ENCODE measurements at places on chromosomes 16 and 17.

- no peak for DNase-seq
Observed at GRCh38 chr16:53290520-53290919, 143.8 kb upstream of the RBL2 start.

DNA sequence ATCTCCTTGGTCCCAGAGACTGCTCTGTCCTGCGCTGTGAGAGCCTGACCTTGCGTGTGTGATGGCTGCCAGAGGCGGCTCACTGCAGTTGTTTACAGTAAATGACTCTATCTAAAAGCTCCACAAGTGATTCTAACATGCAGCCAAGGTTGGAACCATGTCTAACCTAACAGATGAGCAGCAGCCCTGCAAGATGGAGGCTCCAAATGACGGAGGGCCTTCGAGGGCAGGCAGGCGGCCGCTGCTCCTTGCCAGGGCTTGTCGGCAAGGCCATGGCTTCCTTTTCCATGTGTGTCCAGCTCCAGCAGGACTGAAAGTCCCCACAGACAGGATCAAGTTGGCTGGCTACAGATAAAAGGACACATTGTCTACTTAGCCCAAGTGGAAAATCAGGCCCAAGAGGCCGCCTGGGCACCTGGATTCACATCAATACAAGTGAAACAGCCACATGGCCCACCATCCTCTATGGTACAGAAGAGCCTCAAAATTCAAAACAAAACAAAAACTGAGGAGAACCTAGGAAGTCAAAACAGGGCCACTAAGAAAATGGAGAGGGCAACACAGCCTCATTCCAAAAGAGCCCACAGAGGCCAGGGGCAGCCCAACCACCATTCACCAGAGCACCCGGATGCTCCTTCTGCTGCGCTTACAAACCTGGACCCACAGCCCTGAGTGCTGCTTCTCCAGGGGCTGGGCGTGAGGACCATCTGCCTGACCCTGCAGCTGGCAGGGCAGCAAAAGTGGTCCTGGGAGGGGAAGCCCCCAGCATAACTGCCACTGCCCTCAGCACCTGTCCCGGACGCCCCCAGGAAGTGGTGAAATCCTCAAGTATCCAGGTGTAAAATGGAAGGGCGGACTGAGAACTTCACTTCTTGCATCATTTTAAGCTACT is 65.0 kb downstream of the AMFR start:
- DNase-seq = no peak

- no peak for DNase-seq
Observed at GRCh38 chr17:73410586-73411312, 98.9 kb upstream of the CDC42EP4 start.

GRCh38 chr16:66549284-66550131 is at the start of gene TK2:
Gene TK2 (minus strand): TSS chr16:66550122. CDS start chr16:66550061, 61 bp downstream.
- DNase-seq = peak; percentile 61

- no peak for DNase-seq
Observed at GRCh38 chr16:88835383-88835782, 21.4 kb downstream of the GALNS start.

- no peak for DNase-seq
Observed at GRCh38 chr16:50881331-50881830, 139.5 kb downstream of the CYLD start.

GRCh38 chr16:16960785-16961184 is 510.0 kb downstream of the XYLT1 start:
- no peak for DNase-seq

DNA sequence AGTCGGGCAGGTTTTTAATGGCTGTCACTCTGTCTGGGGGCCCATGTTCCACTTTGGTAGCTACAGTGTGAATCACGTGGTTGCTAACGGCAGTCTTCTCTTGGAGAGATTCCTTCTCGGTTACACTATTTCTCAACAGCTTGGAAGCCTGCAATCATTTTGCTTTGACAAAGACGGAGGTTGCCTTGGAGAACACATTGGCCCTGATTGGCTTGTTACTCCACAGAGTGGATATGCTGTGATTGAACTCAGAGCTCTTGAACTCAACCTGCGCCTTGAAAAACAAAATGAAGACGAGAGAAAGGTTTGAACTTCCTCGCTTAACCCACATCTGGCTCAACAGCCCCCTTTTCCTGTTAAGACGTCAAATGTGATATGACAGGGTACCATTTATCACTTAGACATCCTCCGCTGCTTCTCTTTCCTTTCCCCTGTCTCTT is 218.9 kb downstream of the MAF start:
- no peak for DNase-seq

DNA sequence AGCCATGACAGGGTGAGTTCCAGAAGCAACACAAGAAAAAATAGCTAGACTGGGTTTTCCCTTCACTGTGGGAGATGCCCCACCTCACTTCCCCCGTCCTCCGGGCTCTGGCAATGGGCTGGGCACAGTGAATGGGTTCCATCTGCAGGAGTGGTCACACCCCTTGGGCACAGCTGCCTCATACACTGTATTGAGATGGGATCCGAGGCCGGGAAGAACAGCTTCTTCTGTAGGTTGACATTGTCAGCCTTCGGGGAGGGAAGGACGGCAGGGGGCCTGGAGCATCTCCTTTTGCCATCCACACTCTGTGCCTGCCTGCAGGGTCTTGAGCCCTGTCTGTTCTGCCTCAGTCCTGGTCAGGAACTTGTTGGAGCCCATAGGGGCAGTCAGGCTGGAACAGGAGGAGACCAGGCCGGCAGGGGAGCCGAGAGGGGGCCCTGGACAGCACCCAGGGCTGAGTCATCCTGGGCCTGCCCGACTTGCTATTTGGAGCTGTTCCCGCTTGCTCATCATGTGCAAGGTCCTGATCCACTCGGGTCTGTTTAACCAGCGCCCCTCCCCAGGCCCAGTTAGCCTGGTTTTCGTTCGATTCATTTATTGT is 286.7 kb downstream of the SEC14L1 start:
- no peak for DNase-seq

GRCh38 chr17:20225162-20226115 is 216.3 kb downstream of the SPECC1 start:
- no peak for DNase-seq

DNA sequence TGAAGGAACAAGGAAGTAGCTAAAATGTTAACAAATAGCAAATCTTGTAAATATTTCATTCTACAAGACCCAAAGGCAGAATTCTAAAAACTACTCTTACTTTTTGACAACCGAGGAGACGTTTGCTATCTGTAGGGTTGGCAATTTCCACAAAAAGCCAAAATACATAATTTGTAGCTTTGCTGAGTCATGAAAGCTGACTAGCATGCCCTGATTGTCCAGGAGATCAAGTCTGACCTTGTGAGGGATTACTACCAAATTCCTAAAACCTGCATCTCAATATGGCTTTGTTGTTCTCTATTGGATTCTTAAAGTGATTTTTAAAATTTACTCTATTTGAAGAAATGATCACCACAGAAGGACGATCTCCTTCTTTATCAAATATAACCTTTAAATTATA is 10.8 kb downstream of the DNAJA2 start:
- DNase-seq = no peak

GRCh38 chr16:49952386-49952785 is 72.6 kb upstream of the CNEP1R1 start:
- DNase-seq = no peak

- DNase-seq = no peak
Observed at GRCh38 chr16:4207229-4207628, 34.7 kb downstream of the SRL start.

GRCh38 chr17:57016764-57017116 is 38.8 kb downstream of the SCPEP1 start:
- DNase-seq = no peak

- DNase-seq = no peak
Observed at GRCh38 chr17:28744972-28745785, 1.4 kb downstream of the TRAF4 start.

GRCh38 chr16:21069986-21070385 is 80.7 kb downstream of the DNAH3 start:
- DNase-seq = no peak

DNA sequence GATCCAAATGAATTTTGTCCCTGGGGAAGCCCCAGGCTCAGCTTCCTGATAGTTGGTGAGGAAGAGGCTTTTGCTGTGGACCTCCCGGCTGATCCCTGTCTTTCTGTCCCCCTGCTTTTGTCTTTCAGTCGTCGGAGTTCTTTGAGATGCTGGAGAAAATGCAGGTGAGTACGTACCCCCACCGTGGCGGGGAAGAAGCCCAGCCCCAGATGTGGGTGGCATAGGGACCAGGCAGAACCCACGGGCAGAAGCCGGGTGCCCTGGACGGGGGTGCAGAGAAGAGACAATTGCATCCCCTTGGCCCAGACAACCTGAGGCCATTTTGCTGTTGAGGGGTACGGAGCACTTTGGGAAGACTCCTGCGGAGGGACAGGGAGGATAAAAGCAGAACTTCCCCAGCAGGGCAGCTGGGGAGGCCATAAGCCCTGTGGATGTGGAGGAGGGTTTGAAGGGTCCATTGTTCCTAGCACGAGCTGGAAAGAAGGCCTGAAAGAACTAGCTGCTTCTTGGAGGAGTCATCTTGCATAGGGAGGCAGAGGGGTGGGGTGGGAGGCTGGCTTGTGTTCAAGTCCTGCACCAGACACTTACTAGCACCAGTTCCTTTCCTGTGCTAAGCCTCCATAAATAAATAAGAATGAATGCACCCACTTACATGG is 105.6 kb downstream of the OR1D5 start:
- no peak for DNase-seq

DNA sequence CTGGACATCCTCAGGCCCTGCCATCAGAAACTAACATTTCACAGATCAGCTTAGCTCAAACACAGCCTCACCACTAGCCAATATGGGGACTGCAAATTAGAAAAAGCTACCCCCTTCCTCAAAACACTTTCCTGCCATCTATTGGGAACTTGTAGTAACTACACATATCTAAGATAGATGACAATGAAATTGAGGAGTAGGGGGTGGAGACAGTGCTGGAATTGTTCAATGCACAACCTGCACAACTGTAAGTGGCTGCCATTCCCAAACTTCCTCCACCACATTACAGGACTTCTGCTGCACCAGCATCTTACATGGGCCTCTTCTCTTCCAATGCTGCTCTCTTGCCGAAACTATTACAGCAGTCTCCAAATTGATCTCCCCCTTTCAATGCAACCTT is 21.9 kb downstream of the AIPL1 start:
- DNase-seq = no peak

DNA sequence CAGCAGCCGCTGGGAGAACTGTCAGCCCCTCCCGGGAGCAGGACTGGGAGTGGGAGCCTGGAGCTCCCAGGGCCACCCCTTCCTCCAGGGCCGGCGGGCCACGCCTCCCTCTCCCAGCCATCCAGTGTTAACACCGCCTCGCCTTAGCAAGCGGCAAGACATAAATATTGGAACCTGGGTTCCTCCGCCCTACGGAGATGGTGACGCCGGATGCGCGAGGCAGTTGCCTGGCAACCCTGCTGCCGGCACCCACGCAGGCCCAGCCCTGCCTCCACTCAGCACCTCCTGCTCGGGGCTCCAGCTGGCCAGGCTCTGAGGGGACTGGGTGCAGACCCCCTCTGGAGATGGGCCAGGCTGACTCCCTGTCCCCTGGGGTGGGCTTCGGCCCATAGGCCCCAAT is 27.4 kb upstream of the CACNA1H start:
- DNase-seq = no peak

DNA sequence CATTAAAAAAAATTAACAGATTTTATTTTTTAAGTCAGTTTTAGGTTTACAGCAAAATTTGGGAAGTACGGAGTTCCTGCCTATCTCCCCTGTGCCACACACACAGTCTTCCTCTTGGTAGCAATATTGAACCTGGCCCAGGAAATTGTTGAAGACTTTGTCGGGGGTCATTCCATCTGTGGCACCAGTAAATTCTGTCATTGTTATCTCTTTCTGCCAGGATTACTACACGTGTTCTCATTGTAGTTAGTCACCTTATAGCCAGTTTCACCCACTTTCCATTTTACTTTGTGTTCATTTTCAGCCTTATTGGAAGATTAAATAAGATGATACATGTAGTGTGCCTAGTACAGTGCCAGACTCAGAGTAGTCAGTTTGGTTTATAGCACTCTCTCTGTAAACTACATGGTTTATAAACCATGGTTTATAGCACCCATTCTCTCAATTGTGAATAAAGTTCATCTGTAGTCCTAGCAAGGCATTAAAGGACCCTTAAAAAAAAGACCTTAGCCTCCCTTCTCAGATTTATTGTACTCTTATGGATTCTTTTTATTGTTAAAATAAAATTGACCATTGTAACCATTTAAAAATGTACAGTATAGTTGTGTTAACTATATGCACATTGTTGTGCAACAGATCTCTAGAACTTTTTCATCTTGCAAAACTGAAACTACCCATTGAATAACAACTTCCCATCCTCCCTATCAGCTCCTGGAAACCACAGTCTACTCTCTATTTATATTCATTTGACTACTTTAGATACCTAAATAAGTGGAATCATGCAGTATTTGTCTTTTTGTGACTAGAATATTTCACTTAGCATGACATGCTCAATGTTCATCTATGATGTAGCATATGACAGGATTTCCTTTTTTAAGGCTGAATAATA is 36.1 kb downstream of the NLK start:
- no peak for DNase-seq

GRCh38 chr17:67440277-67441051 is 63.4 kb downstream of the PITPNC1 start:
- DNase-seq = no peak

GRCh38 chr17:15442311-15443180 is 24.9 kb downstream of the CDRT4 start:
- no peak for DNase-seq

DNA sequence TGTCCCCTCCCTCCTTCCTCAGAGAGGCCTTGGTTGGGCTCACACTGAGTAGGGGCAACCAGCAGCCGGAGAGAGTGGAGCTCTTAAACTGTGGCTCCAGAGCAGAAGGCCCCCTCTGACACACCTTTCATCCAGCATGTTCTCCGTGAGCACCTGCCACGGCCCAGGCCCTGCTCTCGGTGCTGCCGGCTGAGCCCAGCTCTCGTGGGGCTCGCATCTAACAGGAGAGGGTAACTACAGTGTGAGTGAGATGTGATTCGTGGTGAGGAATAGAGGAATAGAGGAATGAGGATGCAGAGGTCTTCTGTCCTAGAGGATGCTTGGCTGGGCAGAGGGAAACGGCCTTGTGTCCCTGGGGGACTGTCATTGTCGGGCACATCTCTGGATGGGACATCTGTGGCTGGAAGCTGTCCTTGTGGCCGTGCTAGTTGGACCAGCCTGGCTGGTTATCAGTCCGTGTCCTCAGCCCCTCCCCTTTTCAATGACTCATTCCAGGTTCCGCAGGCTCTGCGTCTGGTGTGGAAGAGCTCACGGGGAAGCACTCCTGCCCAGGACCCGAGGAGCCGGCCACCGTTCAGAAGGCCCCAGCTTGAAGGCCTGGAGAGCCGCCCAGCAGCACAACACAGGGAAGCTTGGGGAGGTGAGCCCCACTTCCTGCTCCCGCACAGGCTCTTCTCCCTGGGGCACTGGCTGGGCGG is 11.9 kb upstream of the DNASE1 start:
- DNase-seq = no peak
